ENCODE measurements at places on chromosomes 4 and X. TPM values are rescaled to one million over a fixed set of nuclear protein-coding genes. Genes with fewer than 3 reads are reported as not detected.

GRCh38 chr4:98181809-98182208 is 38.5 kb upstream of the STPG2 start:
- DNase-seq: no peak

GRCh38 chr4:1200425-1201035 is 28.1 kb upstream of the SPON2 start:
- peak; percentile 81 for DNase-seq

GRCh38 chrX:38636949-38637819 is 75.8 kb downstream of the TSPAN7 start:
- DNase-seq: no peak

GRCh38 chr4:2962614-2963174 is 512 bp downstream of the NOP14 start:
- no peak for DNase-seq

- DNase-seq: peak; percentile 13
Measured at GRCh38 chr4:81757691-81758090, 286.0 kb upstream of the RASGEF1B start.

DNA sequence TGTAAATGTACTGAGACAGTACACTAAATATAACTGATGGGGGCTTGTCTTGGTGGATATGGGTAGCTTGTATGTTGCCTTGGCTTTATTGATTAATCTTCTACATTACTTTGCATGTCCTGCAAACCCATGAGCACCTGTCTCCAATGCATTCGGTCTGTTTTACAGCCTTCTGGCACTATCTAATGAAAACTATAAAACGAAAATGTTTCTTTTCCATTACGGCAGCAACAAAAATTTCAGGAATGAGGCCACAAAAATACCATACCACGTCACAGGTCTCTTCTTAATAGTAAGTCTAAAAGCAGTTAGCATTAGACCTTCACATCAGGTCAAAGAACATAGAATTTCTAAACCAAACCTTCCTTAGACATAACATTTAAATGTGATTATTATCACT is 49.8 kb downstream of the EDNRA start:
- DNase-seq: no peak

- DNase-seq: no peak
Measured at GRCh38 chr4:125849869-125850268, 535.1 kb downstream of the FAT4 start.

DNA sequence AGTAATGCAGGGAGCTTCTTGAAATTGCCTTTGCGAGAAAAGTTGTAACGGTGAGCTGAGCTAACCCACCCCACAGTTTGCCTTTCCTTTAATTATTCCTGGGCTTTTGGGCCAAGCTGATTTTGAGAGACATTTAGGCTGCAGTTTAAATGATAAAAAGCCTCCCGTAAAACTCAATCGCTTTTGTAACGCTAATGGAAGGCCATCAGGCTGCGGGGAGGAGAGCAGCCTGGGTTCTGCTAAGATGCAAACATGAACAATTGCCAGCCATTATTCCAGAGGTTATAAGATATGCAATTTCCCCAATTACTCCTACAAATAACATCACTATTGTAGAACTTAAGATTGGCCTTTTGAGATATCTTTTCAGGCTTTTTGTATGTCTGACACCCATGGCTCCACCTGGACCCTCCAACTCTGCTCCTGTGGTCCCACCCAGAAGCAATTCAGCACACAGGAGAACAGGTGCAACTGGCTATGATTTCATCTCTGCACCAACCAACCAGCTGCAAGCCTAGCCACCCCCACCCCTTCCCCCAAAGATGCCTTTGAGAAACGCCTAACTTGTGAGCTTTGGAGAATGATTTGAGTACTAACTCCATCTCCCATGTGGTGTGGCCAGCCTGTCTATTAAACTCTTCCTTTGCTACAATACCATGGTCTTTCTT is 108.2 kb upstream of the FAM9C start:
- no peak for DNase-seq

DNA sequence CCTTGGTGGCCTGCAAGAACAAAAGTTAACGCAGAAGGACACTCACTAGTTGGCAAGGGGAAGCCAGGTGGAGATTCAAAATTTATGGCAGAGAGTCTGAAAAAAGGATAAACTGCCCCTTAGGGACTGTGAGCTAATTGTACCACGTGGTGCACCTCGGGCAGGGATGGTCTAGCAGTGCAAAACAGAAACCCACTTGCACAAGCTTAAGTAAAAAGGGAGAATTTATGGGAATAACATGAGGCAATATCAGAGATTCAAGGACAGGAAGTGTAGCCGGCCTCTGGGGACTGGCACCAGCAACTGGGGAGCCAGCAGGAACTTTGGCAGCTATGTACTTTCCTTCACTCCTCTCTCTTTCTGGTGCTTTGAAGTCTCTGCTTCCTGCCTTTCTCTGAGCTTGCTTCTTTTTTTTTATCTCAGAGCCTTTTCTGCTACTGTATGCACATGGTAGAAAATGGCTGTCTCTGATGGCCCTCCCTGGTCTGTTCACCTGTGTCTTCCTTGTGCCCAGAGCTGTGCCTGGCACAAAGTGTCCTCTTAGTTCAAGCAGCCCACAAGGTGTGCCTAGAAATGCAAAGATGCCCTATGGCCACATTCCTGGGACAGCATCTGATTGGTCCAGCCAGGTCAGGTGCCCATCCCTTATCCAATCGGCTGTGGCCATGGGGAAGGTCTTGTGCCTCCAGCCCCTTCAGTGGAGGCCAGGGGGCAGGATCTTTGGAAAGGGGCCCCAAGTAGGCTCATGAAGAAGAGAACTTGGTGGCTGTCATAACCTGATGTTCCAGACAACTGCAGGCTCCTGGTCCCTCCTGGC is 114.8 kb upstream of the ATP6AP2 start:
- no peak for DNase-seq

DNA sequence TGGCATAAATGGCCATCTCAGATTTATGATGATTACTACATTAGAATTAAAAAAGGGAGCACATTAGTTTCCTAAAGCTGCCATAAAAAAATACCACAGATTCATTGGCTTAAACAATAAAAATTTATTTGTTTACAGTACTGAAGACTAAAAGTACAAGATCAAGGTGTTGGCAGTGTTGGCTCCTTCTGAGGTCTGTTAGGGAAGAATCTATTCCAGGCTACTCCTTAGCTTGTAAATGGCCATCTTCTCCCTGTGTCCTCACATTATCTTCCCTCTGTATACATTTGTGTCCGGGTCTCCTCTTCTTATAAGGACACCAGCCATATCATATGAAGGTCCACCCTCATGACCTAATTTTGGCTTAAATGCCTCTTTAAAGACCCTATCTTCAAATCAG is 341.0 kb downstream of the SLC7A11 start:
- DNase-seq: no peak

- no peak for DNase-seq
Measured at GRCh38 chr4:146488495-146489174, 33.1 kb downstream of the SLC10A7 start.

DNA sequence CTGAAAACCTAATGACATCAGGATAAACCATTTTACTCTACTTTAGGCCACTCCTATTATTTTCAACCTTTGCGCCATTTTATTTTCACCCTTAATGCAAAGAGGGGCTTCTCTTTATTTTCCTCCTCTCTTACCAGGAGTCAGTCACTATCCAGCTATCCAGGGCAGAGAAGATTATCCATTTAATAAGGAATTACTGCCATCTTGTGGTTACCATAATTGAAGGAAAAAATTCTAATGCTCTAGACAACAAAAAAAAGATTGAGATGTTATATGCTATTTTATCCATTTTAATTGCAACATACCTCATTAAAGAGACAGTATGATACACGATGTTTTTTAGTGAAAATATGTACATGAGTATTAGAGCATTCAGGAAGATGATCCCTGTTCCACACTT is 514.5 kb upstream of the FAM241A start:
- DNase-seq: no peak

- no peak for DNase-seq
Measured at GRCh38 chrX:15451913-15452312, 41.2 kb downstream of the PIR start.

- DNase-seq: no peak
Measured at GRCh38 chr4:2259036-2259540, 2.8 kb downstream of the MXD4 start.

DNA sequence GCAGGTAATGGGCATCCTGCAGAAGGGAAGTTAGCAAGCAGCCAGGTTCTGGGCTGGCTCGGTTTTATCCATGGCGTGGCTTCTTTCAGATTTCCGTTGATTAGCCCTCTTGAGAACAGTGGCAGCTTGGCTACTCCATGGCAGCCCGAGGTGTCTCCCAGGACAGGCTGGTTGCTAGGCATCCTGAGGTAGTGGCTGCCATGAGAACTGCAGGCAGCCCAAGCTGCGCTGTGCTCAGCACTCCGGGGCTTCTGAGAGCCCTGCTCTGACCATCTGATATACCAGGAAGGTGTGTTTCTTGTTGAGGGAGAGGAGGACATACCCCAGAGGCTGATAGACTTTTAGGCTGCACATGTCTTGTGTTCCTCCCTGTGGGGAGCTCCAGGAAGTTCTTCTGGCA is 253.4 kb upstream of the CASK start:
- no peak for DNase-seq

GRCh38 chr4:19381068-19381467 is 870.6 kb upstream of the SLIT2 start:
- DNase-seq: no peak

GRCh38 chr4:143251779-143252178 is 67.1 kb downstream of the USP38 start:
- no peak for DNase-seq

- no peak for DNase-seq
Measured at GRCh38 chr4:152663203-152664066, 16.4 kb downstream of the TMEM154 start.

- no peak for DNase-seq
Measured at GRCh38 chrX:133297284-133297683, 79.1 kb upstream of the TFDP3 start.

DNA sequence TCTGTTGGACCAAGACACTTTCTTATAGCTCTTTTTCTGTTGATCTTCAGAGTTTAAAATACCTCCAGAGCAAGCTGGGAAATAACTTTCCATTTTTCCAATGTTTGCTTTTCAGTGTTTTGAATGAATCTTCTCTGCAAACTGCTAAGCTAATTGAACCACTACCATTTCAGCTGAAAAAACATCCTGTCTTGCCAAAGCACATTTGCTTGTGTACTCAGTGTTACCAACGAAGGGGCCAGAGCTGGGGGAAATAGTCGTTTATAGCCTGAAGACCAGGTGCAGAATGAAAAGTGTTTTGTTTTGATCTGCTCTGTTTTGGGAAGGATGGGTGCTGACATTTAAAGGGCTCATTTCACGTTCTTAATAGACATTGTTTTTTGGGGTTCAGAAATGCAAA is 88.4 kb upstream of the CLNK start:
- no peak for DNase-seq

DNA sequence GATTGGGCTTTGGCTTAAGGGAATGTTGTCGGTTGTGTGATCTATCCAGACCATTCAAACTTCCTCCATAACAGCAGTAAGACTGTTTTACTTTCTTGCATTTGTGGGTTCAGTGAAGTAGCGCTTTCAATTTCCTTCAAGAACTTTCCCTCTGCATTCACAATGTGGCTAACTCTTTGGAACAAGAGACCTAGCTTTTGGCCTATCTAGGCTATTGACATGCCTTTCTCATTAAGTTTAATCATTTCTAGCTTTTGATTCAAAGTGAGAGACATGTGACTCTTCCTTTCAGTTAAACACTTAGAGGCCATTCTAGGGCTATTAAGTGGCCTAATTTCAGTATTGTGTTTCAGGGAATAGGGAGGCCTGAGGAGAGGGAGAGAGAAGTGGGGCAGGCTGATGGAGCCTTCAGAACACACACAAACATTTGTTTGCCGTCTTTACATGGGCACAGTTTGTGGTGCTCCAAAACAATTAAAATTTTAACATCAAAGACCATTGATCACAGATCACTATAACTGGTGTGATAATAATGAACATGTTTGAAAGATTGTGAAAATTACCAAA is 34.1 kb downstream of the ADH5 start:
- no peak for DNase-seq

DNA sequence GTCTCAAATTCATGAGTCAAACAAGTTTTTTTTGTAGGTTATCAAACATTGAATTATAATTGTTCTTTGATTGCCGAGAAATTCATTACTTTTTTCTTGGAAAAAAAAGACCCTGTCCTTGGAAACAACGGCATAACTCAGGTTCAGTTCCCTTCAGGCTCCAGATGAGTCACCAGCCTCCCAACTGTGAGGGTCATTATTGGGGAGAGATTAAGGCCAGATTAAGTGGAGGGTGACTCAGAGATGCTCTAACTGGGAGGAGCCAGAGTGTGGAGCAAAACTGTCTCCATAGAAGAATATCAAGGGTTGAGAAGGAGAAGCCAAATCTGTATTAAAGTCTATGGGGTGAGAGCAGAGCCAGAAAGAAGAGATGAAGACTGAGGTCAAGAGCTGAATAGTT is 9.6 kb downstream of the ADGRG4 start:
- DNase-seq: no peak

DNA sequence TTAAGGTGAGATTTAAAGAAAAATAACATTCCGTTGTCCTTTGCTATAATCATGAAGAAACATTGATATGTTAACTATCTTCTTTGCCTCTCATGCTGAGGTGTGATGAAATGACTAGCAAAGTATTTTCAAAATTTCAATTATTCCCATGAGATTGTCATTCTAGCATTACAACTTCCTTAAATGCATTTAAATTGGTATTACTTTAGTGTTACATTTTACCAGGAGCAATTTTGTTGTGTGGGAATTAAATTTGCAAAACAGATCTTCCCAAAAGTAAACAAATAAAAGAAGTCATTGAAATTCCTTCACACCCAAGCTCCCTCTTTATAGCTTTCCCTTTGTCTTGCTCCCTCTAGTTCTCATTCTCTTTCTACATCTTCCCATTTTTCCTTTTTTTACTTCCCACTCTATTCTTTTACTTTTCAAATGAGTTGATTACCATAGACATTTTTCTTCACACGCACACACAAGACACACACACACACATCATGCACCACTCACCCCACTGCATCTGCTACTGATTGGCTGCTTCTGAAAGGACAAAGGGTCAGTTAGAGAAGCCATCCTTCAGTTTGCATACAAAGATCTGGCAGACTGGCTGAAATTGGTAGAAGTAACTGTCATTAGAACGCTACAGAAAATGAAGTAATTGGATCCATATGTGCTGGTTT is 10.0 kb upstream of the APELA start:
- no peak for DNase-seq

The LPAR4 gene
- polyA plus RNA-seq: 43.1 TPM

The SOX3 gene
- polyA plus RNA-seq: 0.10 TPM

The LDB2 gene
- 36.6 TPM for polyA plus RNA-seq

The FAM236B gene
- polyA plus RNA-seq: not detected

The CSAG3 gene
- polyA plus RNA-seq: not detected

The IRS4 gene
- not detected for polyA plus RNA-seq

The PASD1 gene
- 0.08 TPM for polyA plus RNA-seq

The MAGEC3 gene
- polyA plus RNA-seq: 0.53 TPM

The WDFY3 gene
- polyA plus RNA-seq: 18.6 TPM

The TBX22 gene
- polyA plus RNA-seq: 0.09 TPM

The TMPRSS11F gene
- polyA plus RNA-seq: 0.06 TPM

The AMOT gene
- polyA plus RNA-seq: 22.1 TPM

The C4orf36 gene
- polyA plus RNA-seq: not detected

All from forelimb muscle (tissue), 1 donor.